ENCODE measurements at places on chromosomes 7 and 10.

DNA sequence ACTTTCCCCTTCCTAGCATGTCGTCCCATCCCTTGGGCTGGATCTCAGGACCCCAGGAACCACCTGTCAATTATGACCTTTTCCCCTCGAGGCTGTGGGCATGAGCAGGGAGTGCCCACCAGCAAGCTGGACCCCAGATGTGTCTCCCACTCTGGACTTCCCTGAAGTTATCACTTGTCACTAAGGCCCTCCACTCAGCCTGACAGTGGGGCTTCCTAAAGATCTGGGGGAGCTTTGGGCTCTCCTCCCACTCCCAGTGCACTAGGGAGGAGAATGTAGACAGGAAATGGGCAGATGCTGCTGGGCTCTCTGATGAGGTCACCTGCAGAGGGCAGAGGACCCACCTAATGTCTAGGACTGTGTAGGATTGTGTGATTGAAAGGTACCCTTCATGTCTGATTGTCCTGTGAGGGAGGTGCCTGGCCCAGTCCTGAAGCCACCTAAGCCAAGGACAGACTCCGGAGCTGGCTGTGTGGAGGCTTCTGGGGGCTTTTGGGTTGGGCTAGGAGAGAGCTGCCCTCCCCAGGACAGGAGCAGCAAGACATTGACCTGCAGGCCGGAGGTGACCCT is 18.7 kb downstream of the MYO1G start:
- no peak for DNase-seq

DNA sequence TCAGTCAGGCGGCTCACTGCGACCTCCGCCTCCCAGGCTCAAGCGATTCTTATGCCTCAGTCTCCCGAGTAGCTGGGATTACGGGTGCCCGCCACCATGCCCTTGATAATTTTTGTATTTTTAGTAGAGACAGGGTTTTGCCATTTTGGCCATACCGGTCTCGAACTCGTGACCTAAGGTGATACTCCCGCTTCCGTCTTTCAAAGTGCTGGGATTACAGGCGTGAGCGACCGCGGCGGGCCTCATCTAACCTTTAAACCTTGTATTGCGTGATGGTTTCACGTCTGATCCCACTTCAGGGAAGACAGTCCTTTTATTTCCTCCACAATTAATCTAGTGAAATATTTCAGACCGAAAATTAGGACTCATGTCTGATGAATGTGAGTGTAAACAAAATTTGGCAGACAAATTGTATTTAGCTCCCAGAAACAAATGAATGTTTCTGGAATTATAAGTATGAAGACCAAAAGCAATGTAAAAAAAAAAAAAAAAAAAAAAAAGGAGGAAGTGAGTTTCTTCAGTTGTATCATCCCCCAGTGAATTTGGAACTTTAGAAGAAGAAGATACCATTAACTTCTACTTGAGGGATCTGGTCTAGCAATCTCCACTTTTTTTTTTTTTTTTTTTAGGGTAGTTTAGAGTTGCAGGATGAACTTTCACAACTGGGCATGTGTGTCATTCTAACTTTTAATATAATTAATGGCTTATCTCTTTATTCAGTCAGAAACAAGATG is 1.6 kb downstream of the NUP42 start:
- DNase-seq, result no peak

GRCh38 chr7:157615101-157615817 is 278.5 kb downstream of the DNAJB6 start:
- no peak for DNase-seq

DNA sequence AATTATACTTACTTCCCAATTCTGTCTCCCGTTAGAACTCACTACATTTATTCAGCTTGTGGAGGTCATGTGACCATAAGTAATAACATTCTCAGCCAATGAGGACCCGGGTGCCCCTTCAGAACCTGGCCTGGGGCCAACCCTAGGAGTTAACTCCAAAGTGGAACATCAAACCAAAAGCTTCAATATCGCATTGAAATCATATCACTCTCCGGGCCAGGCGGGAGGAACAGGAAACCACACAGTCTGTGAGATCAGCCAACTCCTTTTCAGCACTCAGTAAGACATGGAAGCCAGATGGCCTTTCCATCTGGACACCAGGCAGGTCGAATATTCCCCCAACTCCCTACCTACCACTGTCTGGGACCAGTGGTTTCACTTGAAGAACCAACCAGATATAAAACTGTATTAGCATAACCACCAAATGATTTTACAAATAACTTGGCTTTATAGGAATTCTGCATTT is 5.5 kb downstream of the CREB3L2 start:
- no peak for DNase-seq

- no peak for DNase-seq
Measured at GRCh38 chr10:110286841-110287240, 17.9 kb downstream of the SMNDC1 start.

- no peak for DNase-seq
Measured at GRCh38 chr10:62451611-62451975, 77.4 kb downstream of the ZNF365 start.

DNA sequence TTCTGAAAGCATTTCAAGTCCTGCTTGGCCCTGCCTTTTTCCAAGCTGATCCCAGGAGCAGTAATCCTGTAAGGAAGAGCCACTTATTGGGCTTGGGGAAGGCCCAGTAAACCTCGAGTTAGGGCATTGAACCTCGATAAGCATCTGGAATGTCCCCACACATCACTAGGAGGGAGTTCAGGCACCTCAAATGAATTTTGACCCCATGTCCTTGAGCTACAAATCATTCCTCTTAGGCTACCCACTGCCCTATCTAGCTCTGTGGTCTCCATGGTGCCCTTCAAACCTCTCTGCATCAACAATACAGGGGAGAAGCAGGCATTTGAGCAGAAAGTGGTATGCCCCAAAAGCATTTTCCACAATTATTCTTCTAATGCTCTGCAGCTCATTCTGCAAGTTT is 33.7 kb downstream of the ZNF503 start:
- DNase-seq, result no peak

DNA sequence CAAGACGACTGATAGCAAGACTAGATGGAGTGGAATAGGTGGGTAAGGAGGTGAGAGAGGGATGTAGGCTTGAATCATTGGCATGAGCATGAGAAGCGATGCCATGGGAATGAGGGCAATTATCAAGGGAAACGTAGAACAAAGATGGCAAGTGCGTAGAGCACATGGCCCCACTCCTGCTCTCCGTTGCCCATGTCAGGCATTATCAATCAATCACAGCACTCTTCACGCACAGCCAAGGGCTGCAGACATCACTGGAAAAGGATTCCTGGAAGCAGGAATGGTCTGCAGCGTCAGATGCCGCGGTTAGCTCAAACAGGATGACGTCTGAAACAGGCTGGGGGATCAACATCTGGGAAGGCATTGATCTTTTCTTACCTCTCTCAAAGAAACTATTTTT is 25.6 kb upstream of the GALNTL5 start:
- no peak for DNase-seq

GRCh38 chr7:19619122-19619521 is 89.7 kb downstream of the POLR1F start:
- DNase-seq, result no peak

GRCh38 chr10:72311667-72312066 is 37.9 kb downstream of the DDIT4 start:
- DNase-seq, result no peak

DNA sequence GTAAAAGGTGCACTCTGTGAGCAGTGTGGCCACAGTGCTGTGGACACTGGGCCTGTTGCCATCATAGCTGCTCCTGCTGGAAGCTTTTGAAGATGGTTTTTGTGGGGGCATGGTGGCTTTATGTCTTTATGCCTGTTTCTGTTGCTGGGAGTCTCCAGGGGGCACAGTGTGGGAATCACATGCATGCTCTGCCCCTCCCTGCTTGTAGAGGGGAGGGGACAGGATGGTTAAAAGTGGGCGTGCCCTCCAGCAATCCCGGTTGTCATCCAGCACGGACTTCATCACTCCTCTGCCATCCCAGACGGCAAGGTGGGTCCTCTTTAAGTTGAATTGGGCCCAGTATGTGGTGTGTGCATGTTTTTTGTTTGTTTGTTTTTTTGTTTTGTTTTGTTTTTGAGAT is 20.2 kb downstream of the OGDH start:
- no peak for DNase-seq

DNA sequence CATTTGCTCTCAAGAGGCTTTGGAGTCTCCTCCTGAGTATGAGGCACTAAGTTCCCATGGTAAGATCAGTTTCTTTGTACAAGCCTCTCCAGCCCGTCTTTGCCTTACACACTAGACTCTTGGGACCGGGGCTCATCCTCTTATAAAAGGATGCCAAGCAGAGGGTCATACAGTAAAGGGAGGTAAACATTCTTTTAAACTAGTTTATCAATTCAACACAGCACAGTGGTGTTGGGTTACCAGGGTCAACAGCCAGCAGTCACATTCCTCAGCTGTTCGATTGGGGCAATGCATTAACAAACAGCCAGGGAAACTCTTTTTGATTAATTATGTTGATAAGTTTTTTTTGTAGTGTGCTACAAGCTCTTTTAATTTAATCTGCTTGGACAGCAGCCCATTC is 37.8 kb downstream of the HHEX start:
- DNase-seq, result no peak

- DNase-seq, result no peak
Measured at GRCh38 chr7:147081117-147081516, 964.5 kb downstream of the CNTNAP2 start.

DNA sequence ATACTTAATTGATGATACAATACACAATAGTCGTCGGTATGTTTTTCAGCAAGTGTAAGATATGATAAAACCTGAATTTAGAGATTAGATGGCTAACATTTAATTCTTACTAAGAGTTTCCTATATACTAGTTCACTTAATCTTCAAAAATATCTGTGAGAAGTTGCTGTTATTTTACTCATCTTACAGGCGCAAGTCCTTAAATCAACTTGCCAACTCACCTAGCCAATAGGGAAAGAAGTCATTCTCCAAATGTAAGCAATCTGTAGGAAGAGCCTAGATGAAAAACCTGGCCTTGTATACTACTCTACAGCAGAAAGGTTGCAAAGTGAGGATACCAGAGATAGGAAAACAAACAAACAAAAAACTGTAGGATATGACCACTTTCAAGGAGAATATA is 10.6 kb downstream of the CD36 start:
- DNase-seq, result no peak

GRCh38 chr10:2993636-2994035 is 73.7 kb upstream of the PFKP start:
- no peak for DNase-seq

DNA sequence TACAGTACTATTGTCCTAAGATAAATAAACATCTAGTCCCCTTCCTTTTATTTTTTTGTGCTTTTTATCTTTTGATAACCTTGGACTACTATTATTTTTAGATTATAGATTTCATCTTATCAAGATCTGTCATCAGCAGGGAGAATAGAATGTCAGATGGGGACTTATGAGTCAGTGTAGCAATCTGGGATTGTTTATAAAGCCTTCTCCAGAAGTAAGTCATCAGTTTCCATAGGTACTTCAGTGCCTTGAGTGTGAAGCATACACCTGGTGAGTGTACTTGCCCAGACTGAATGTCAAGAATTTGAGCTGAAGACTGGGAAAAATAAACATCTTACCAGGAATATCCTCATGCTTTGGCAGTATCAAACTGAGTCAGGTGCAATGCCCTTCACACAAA is 2.1 kb downstream of the CASD1 start:
- no peak for DNase-seq

GRCh38 chr7:112431803-112432202 is 18.5 kb upstream of the IFRD1 start:
- DNase-seq, result no peak

GRCh38 chr7:135685306-135686084 is 23.2 kb downstream of the STMP1 start:
- DNase-seq, result no peak

DNA sequence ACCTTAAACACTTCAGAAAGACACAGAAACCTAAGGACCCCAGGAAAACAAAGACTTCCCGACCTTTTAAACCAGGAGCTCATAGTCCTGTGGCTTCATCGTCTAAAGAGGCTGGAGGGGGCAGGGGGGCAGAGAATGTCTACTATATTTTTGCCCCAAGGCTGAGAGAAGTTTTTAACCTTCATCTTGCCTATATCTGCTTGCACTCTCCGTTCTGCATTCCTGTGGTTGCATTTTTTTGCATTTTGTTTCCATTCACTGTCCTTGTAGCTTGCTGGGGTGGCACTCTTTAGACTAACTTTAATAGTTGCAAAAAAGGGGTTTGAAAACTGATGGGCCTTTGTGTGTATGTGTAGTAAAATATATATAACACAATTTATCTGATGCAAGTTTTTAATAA is 23.7 kb downstream of the PRKAR2B start:
- no peak for DNase-seq

- no peak for DNase-seq
Measured at GRCh38 chr10:125006921-125007426, 65.1 kb downstream of the ZRANB1 start.

GRCh38 chr7:50564171-50564570 is 1.0 kb downstream of the DDC start:
- DNase-seq, result no peak

DNA sequence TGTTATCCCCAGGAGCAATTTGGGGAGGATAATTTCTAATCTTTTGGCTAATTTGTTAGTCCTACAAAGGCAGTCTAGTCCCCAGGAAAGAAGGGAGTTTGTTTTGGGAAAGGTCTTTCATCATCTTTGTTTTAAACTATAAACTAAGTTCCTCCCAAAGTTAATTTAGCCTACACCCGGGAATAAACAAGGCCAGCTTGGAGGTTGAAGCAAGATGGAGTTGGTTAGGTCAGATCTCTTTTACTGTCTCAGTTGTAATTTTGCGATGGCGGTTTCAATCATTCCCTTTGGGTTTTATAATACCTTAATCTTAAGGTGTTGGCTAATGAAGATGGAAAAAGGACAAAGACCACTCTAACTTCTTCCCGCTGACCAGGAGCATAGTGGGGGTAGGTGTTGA is 166.4 kb upstream of the NAMPT start:
- no peak for DNase-seq

DNA sequence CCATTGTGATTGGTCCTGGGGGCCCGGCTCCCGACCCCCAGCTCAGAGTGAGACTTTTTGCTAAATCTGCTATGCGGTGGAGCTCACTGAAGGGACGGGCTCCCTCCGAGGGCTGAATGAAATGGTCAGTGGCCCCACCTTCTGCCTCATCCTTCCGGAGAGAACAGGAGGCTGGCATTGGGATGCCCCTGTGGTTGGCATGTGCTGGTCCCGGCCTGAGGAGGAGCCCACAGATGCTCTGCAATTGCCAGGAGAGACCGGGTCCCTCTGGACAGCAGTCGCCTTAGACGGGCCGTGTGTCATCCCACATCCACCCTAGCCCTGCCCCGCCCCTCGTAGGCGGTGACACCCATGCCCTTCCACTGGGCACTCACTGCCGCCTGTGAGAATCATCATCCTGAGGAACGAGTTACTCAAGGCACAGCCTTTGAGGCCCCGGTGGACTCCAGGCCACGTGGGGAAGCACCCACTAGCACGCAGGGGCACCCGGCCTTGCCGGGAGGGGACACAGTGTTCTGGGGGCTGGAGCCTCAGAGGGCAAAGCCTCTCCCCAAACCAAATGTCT is 21.2 kb upstream of the DPYSL4 start:
- no peak for DNase-seq

Measured in HS-27A (cell line).